ENCODE measurements at places on chromosomes 7 and 10. TPM values are rescaled to one million over a fixed set of nuclear protein-coding genes. Genes with fewer than 3 reads are reported as not detected.

Gene MRPS16
- total RNA-seq, result 122 TPM

DNA sequence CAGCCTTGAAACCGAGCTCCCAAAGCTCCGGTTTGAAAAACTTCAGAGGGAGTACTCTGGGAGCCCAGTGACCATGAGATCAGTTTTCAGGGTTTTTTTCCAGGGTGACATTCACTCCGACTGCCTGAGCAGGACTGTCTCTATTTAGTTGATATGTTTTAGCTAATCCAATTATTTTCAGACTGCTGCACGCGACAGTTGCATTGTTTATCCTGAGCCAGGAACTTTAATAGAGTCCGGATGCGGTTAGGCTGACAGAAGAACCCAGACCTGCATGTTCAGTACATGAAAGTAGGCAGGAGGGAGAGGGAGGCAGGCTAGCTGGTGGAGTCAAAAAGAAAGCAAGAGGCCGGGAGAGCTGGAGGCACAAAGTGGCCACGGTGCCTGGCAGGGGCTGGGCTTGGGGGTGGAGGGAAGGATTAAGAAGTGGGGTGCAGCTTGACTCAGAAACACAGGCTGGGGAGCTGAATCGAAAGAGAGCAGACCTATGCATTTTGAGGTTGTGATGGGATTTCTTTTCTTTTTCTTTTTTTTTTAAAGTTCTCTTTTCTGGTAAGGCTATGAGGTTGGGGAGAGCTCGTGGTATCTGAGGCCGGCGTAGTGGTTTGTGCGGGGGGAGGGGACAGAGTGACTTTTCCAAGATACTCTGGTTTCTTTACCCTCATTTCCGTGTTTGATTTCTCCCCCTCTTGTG, 5.7 kb downstream of the GATA3 start:
- peak; percentile 33 for DNase-seq

Gene STOX1
- total RNA-seq, result 5.8 TPM

- DNase-seq, result no peak
These were observed 1118.0 kb upstream of the C7orf33 start for GRCh38 chr7:147472556-147472955.

DNA sequence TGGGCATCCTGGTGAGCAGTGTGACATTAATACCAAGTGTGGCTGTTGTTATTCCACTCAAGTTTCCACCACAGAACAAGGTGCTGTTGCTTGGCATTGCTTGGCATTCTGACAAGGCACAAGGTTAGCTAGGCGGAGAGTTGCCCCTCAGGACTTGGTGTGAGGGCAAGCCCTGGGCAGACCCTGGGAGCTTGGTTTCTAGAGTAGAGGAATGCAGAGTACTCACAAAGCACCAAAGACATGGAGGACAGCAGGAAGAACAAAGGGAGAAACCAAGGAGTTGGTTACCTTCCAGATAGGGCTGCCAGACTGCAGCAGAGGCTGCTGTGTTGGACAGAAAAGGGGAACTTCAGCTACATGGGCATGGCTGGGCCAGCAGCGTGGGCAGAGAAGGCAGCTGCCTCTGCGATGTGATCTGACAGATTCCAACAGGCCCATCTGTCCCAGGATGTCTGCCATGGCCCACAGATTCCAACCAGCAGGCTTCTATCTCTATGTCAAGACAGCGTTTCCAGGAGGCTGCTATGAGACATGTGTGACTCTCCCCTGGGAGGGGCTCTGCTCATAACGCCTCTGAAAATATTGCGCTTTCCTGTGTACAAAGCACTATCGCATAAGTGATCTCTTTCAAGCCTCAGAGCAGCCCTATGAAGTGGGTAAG, 1.8 kb downstream of the GOLGA7B start:
- DNase-seq, result no peak

DNA sequence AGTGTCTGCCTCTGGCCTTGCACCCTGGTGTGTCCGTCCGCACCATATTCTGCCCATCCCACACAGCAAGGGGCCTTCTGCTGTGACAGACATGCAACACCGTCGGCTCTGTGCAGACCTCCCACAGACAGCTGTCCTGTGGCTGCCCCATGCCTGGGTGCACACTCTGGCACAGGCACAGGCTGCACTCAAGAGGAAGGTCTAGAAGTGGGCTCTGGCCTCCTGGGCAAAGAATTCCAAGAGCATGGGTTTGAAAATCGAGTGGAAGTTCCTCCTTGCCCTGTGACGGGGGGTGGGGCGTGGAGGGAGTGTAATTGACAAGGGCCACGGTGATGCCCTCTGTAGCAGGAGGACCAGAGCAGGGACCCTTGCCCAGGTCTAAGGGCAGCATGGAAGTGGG, 4.3 kb upstream of the LOXL4 start:
- no peak for DNase-seq

- DNase-seq, result no peak
These were observed 178.2 kb upstream of the KLF6 start for GRCh38 chr10:3963191-3963673.

Gene PGAM2
- 8.7 TPM for total RNA-seq

- peak; percentile 55 for DNase-seq
These were observed 4.5 kb upstream of the TRAPPC14 start for GRCh38 chr7:100163006-100163531.

DNA sequence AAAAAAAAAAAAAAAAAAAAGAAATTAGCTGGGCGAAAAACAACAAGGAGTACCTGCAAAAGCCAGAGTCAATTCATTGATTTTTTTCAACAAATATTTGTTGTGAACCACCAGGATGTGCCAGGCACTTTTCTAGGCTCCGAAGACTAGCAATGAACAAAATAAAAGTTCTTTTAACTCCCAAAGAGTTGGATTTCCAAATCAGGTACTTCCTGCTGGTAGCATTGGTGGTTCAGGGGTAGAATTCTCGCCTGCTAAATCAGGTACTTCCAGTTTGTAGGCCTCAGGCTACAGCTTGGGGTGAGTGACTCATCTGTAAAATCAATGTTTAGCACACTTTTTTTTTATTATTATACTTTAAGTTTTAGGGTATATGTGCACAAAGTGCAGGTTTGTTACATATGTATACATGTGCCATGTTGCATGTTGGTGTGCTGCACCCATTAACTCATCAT, 10.9 kb downstream of the PPA1 start:
- no peak for DNase-seq

DNA sequence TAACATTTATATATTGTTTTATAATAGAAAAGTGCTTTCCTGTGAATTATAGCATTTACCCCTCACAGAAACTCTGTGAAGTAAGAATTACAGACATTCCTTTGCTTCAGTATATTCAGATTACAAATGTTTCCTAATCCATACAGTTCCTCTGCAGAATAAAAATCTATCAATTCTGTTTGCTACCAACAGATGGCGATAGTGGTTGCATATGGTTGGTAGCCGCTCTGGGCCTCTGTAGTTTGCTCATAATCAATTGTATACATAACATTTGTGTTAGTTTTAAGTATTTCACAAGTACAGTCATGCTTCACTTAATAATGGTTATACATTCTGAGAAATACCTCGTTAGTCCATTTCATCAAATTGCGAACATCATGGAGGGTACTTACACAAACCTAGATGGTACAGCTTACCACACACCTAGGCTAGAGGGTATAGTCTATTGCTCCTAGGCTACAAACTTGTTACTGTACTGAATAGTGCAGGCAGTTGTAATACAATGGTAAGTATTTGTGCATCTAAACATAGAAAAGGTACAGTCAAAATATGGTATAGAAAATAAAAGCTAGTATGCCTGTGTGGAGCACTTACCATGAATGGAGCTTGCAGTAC, 94.4 kb upstream of the STEAP4 start:
- no peak for DNase-seq

Gene CHAT
- not detected for total RNA-seq

Measured in H9 (cell line).